Breast epithelium (tissue), 4 donors: ENCODE measurements at places on chromosomes 2 and 18. TPM values are rescaled to one million over a fixed set of nuclear protein-coding genes. Genes with fewer than 3 reads are reported as not detected.

Gene LRRC30
- not detected for total RNA-seq

Gene PLGLB1
- 6.0 TPM for total RNA-seq

DNA sequence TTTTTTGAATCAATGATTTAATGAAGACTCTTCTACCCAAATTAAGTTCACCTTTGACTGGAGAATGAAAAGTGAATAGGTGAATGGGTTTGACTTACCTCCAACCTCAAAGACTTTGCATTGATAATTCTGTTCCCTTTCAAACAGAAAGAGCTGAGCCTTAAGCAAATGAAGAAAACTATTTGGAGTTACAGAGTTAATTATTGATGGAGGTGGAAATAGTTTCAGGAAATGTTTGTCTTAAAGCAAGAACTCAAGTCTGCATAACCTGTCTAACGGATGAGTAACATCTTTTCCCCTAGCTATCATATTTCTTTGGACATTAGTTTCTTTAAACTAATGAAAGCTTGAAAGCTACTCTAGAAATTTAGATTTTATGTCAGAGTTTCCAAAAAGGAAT, 166.5 kb downstream of the CERS6 start:
- H3K27ac ChIP-seq, result no peak overlapping the region
- H3K4me1 ChIP-seq, result no peaks in the 10 kb centered on the region
- no peaks in the 10 kb centered on the region for H3K27me3 ChIP-seq
- no peaks in the 10 kb centered on the region for H3K36me3 ChIP-seq
- H3K4me3 ChIP-seq, result no peak overlapping the region

DNA sequence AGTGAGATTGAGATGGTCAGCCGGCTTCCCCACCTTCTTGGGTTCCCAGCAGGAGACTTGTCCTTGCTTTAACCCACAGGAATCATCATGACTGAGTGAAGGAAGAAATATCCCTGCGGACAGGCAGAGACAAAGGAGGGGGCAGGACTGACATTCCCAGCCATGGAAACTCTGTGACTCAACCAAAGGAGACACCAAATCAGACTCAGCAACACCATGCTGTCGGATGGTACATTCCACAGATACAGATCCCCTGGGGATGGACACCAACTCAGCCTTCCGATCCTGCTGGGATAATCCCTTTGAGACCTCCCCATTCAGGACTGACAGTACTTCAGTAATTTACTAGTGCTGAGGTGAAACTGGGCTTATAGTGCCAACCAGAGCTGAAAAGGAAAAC, 518.3 kb downstream of the XIRP2 start:
- H3K36me3 ChIP-seq, result no peaks in the 10 kb centered on the region
- DNase-seq, result no peak
- no peaks in the 10 kb centered on the region for H3K4me1 ChIP-seq
- H3K27me3 ChIP-seq, result no peaks in the 10 kb centered on the region
- H3K27ac ChIP-seq, result no peak overlapping the region
